ENCODE measurements at places on chromosomes 3 and 15. TPM values are rescaled to one million over a fixed set of nuclear protein-coding genes. Genes with fewer than 3 reads are reported as not detected.

TGM4 gene
- total RNA-seq: not detected

ZNF502 gene
- total RNA-seq: 6.6 TPM

PPP2R3A gene
- total RNA-seq: 33.6 TPM

C3orf49 gene
- not detected for total RNA-seq

FBXO40 gene
- not detected for total RNA-seq

DUOX1 gene
- total RNA-seq: 1.5 TPM

SLC51B gene
- total RNA-seq: not detected

FAM107A gene
- 0.32 TPM for total RNA-seq

CNTN3 gene
- 5.0 TPM for total RNA-seq

CFAP100 gene
- total RNA-seq: not detected

FANCD2OS gene
- not detected for total RNA-seq

TMEM45A gene
- total RNA-seq: 48.7 TPM
